Mucosa of gallbladder (tissue), 1 donor: ENCODE measurements at places on chromosomes 1 and 21.
A peak's percentile ranks its signal among the peaks of the same experiment; 100 is the strongest.

DNA sequence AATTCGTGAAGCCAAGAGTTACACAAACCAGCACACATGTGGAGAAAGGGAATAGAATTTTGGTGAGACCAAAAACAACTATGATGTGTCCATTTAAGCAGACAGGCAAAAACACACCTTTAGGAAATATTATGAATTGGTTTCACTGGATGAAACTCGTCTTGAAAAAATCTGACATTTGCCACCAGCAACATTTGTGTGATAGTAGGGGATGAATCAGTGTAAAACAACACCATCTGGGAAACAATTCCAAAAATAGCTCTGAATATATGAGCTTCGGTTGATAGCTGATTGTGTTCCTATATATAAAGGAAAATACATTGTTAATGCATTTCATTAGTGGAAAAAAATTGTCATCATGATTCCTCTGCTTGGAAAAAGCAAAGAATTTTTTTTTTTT is 327.8 kb downstream of the PAPPA2 start:
- DNase-seq = no peak

GRCh38 chr1:175252561-175252960 is 60.0 kb upstream of the KIAA0040 start:
- no peak for DNase-seq

DNA sequence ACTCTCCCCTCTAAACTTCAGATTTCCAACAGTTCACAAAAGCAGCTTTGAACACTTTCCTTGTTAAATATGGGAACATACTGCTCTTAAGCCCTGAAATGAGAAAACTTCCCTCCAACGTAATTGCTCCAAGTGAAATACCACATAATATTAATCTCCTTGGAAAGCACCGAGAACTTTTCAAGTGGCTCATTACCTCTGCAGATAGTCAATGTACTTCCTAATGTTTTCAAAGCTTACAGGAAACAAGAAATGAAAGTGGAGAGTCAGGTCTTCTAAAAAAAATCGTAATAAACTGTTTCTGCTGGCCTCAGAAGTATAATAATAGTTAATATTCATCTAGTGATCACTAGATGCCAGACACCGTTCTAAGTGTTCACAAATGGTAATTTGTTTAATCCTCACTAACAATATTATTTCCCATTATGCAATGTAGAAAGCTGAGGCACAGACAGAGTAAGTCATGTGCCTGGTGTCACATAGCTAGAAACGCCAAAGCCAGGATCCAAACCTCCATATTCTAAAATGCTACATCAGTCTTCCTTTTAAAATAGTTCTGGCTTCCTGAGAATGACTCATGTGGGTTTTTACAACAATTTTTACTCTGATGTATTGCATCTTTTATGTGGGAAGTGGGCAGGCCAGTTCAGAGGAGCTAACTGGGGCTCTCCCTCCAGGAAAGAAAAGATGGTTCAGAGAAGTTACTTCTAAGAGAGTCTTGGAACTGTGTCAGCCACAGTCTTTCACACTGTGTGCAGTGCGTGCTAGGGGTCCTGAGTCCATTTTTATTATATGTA is 177.2 kb downstream of the PLPPR4 start:
- no peak for DNase-seq

GRCh38 chr1:99306644-99307043 is 42.4 kb downstream of the PLPPR4 start:
- no peak for DNase-seq

DNA sequence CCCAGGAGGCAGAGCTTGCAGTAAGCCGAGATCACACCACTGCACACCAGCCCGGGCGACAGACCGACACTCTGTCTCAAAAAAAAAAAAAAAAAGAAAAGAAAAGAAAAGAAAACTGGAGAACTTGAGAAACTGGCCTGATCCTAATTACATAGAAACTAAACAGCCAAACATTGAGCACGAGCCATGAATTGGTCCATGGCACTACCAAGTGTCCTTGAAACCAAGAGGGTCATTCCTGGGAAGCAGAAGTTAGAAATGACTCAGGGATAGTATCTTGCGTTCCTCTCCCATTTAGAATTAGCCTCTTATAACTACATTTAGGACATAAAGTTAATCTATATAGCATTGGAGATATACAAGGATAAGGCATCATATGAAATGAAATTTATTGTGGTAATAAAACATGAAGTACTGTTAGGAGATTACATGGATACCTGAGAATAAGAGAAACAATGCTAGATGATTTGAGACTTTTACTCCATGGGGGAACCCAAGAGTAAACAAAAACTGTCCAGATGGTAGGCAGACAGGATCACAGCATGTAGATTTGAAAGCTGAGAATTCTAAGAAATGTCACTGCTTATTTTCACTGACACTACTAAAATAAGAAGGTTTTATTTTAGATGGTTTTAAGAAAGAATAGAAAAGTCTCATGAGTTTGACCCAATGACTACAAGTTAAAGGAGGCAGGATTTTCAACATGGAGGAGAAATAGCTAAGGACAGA is 39.5 kb upstream of the CPLANE2 start:
- DNase-seq = no peak

GRCh38 chr1:28199328-28200233 is 23.1 kb upstream of the PTAFR start:
- DNase-seq = no peak

DNA sequence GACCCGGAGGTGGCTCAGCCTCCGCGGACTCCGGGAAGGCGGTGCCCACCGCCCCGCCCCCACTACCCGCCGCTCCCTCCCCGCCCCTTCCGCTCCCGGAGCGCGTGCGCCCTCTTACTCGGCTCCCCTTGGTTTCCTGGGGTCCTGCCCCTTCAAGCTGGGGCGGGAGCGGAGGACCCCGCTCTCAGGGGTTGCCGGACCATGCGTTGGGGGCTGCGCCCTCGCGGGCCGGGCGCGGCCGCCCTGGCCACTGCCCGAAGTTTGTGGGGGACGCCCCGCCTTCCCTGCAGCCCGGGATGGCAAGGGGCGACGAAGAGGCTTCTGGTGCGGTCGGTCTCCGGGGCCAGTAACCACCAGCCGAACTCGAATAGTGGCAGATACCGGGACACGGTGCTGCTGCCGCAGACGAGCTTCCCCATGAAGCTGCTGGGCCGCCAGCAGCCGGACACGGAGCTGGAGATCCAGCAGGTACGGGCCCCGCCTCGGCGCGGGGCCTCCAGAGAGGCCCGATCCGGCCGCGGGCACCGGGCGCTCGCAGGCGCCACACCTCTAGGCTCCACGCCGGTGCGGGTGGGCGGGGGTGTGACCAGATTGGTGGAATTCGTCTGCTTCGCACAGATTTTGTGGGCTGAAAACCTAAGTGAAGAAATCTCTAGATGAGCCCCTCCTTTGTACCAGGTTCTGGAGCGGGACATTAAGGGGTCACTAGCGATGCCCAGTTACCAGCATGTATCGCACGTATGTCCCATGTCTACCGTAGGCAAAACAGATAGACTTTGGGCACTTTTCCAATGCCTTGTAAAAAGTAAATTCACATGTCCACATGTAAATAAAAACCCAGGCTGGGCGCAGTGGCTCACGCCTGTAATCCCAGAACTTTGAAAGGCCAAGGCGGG is at the start of gene IARS2:
TSS of gene IARS2 (plus strand) at position 117 of the 896 bp plus-strand sequence. CDS start at position 202, 85 bp downstream.
- DNase-seq = peak; percentile 88

- no peak for DNase-seq
These were observed 35.3 kb upstream of the DMRTA2 start for GRCh38 chr1:50458507-50458906.

GRCh38 chr1:245550720-245551043 is 395.9 kb downstream of the KIF26B start:
- DNase-seq = no peak

- DNase-seq = peak; percentile 61
These were observed 50.1 kb downstream of the COQ8A start for GRCh38 chr1:226990133-226990716.

DNA sequence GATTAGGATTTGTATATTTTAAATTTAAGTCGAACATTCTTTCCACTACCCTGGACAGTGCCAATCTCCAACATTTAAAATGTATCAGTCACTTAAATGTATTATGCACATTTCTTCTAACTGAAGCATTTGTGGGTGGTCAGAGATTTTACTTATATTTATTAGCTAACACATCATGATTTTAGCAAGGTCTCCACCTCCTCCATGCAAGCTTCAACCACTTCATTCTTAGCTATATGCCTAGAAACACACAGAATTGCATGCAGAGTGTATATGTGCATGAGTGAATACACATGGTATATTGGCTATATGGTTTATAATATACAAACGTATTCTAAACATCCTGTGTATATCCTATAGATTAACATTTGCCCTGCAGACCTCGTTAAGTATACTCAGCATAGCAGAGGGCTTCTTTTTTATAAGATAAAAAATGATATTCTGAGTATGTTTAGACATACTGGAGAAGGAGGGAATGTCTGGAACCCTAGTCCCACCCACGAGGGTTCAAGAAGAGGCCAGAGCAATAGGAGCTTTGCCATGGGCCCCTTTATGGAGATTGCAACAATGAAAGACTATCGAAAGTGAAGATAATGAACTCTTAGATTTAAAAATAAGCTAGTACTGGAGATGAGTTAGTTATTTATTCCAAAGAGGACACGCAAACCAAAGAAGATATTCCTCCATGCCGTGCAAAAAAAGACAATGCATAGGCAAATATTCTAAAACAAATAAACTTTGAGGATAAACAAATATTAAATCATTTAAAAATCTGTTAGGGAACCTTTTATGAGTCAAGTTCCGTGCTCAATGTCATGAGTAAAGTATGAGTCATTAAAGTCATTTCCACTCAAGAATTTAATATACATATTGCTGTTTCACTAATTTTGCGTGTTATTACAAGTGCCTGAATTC is 480.4 kb downstream of the SIPA1L2 start:
- DNase-seq = no peak

GRCh38 chr1:112263042-112263441 is 133.0 kb upstream of the CTTNBP2NL start:
- DNase-seq = no peak

DNA sequence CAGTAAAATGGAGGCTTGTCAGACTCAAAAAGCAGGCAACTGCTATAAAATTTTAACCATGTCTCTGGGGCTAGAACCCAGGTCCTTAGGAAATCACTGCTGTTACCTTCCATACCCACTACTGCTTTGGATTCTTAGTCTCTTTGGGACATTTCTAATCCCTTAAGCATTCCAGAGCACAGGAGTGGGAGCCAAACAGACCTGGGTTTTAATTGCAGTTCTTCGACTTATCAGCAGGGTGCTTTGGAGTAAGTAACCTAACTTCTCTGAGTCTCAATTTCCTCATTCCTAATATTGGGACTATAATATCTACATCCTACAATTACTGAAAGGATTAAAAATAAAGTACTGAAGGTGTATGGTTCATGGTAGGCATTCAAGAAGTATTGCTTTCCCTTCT is 161.0 kb upstream of the BEND5 start:
- DNase-seq = no peak

- no peak for DNase-seq
These were observed 23.5 kb upstream of the PRELP start for GRCh38 chr1:203451836-203452784.

DNA sequence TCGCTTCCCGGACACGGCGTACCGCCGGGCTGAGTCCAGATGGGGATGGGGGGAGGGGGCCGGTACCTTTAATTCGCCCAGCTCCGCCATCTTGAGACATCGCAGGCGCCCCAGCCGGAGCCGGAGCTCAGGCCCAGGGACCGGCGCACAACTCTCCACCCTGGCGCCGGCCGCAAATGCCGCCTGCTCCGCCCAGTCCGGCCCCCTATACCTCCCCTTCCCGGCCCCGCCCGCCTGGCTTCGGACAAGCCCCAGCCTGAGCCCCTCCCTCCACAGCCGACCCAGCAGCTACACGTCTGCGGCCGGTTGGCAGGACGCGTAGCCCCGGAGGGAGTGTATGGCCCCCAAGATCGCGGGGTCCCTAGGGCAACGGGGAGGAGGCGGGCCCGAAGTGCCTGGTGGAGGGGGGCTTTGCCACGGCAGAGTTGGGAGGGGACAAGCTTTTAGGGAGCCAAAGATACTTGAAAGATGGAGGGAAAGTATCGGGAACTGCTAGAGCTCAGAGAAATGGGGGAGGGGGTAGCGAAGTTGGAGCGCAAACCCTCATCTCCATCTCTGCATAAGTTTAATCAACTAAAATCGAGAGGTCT is at the start of gene PIAS3:
TSS of gene PIAS3 (minus strand) at position 181 of the 590 bp plus-strand sequence. CDS start at position 90, 91 bp downstream.
- peak; percentile 94 for DNase-seq

GRCh38 chr1:162224267-162224666 is 152.4 kb downstream of the SPATA46 start:
- DNase-seq = no peak
